HFFc6 (cell line): ENCODE measurements at places on chromosomes 7 and 10.

DNA sequence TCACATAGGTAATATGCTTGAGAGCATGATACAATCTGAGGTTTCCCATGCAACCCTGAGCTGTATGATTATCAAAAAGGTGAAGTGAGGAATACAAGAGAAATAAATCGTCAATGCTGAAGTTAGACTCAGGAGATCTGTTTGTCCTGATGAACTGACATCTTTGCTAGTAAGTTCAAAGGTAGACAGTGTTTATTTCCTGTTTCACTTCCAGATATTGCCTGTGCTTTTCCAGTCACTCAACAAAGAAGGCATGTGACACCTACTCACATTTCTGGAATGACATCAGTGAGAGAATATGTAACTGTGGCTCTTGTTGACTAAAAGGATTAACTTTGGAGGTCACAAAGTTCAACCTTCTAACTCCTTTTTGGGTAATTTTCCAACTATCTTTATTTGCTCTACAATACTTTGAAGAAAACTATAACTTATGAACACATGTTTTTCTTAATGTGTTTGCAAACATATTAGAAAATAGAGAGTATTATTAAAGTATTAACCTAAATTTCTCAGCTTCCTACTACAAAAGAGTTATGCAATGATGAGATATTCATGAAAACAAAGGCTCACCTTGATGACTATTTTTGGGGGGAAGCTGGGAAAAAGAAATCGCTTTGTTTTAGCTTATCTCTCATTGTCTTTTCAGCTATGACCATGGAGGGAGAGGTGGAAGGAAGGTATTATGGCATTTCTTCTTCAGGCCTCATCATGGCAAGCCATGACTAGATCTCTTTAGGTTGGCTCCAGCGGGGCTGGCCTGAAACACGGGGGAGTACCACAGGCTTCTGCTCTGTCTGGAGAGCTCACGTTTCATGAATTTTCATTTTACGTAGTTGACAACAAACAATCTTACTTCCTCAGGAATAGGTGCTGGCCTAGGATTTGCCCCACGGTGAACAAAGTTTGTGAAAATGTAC lies 214.7 kb upstream of the SLC26A5 start:
- DNase-seq: peak; percentile 44

GRCh38 chr7:96548664-96549063 lies 161.0 kb downstream of the SEM1 start:
- DNase-seq: no peak

GRCh38 chr7:95220328-95220727 lies 104.0 kb downstream of the PON1 start:
- no peak for DNase-seq

DNA sequence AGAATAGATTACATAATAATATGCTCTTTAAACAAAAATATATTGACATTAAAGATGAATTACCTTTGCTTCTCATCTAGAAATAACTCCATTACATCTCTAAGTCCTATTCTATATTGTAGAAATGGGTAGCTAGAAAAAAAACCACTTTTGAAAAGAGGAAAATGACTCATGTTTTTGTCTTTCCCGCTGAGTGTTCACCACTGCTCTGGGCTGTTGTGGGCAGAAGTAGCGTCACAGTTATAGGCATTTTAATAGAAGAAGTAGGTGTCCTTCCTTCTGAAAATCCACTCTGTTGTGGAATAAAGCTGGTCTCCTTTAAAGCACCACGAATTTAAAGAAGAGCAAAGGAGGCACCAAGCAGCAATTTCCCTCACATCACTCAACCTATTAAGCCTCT lies 117.6 kb upstream of the NFE2L3 start:
- DNase-seq: no peak

DNA sequence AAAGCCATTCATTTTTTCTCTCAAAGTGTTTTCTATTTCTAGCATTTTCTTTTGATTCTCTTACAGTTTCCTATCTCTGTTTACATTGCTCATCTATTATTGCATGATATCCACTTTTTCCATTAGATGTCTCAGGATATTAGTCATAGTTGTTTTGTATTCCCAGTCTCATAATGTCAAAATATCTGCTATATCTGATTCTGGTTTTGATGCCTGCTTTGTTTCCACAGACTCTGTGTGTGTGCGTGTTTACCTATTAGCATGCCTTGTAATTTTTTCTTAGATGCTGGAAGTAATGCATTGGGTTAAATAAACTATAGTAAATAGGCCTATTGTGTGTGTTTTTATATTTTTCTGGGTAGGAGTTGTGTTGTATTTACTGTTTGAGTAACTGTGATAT lies 1126.3 kb downstream of the SORCS1 start:
- DNase-seq: no peak

DNA sequence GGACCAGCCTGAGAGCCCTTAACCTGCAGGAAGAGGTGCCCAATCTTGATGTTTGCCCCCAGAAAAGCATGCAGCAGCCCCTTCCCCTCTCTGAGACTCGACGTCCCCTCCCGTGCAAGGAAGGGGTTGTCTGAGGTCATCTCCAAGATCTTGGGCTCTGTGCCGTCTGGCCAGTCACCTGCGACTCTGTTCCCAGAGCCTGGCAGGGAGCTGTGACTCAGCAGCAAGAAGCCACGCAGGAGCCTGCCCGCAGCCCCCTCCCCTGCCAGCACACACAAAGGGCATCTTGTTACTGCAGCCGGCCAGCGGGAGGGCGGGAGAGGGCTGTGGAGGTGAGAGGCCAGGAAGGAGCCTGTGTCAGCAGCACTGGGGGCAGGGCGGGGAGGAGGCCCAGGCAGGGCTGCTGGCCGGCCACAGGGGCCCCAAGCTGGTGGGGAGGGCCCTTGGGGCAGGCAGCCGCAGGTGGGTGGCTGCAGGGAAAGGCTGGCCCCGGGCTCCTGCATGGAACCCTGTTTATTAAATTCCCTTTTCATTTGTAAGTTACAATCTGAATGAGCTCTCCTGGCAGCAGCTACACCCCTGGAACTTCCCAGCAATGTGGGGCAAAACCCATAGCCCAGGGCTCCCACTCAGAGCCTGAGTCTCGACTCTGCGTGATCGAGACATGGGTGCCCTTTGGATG lies 103.7 kb upstream of the ZMIZ1 start:
- peak; percentile 37 for DNase-seq

GRCh38 chr7:23349484-23350157 lies 50.5 kb downstream of the MALSU1 start:
- peak; percentile 88 for DNase-seq

DNA sequence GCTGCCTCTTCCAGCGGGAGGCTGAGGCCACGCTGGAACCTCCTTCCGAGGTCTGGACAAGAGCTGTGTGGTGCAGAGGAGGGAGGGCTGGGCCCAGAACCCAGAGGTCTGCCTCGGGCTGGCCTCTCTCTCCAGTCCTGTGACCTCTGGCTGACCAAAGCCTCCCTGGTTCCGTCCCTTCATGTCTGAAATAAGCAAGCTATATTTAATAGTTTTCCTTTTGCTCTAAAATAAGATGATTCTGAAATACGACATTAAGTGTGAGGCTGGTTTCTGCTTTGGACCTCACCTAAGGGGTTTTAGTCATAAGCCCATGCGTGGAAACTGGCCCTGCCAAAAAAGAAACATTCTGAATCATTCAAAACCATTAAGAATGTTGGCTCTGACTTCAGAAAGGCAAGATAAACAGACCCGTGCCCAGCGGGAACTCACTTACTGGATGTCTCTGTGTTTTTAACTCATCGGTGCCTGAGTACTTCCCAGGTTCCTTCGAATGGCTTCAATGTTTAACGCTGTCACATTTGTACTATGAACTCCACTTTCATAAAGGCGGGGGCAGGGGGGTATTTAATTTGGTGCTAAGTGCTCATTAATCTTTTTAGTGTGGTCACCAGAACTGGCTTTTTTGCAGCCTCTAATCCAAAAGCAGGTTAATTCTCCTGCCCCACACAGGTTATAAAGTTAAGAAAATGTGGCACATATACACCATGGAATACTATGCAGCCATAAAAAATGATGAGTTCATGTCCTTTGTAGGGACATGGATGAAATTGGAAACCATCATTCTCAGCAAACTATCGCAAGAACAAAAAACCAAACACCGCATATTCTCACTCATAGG lies 157.5 kb upstream of the KLF14 start:
- DNase-seq: peak; percentile 95

DNA sequence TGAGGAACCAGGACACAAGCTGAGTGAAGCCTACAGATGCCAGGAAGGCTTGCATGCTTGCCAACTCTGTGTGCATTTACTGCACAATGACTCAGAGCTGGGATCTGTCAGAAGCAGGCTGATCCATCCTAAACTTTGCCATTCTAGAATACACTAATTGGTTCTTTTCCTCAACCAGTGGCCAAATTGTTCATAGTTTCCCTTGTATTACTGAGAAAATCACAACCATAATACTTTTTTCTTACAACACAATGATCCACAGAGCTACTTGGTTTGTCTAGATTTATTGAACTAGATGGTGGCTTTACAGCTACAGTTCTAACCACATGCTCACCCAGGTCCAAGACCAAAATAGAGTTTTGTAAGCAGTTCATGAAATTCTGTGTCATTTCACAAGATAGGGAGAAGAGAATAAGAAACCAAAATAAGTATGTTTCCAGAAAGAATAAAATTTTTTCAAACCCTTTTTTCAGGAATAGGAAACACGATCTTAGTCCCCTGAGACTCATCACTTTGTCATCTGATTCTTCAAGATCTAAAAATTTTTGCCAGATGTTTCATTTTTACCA lies 21.0 kb upstream of the LRRC17 start:
- peak; percentile 87 for DNase-seq

- DNase-seq: no peak
Observed at GRCh38 chr7:84611391-84611790, 416.8 kb upstream of the SEMA3A start.

DNA sequence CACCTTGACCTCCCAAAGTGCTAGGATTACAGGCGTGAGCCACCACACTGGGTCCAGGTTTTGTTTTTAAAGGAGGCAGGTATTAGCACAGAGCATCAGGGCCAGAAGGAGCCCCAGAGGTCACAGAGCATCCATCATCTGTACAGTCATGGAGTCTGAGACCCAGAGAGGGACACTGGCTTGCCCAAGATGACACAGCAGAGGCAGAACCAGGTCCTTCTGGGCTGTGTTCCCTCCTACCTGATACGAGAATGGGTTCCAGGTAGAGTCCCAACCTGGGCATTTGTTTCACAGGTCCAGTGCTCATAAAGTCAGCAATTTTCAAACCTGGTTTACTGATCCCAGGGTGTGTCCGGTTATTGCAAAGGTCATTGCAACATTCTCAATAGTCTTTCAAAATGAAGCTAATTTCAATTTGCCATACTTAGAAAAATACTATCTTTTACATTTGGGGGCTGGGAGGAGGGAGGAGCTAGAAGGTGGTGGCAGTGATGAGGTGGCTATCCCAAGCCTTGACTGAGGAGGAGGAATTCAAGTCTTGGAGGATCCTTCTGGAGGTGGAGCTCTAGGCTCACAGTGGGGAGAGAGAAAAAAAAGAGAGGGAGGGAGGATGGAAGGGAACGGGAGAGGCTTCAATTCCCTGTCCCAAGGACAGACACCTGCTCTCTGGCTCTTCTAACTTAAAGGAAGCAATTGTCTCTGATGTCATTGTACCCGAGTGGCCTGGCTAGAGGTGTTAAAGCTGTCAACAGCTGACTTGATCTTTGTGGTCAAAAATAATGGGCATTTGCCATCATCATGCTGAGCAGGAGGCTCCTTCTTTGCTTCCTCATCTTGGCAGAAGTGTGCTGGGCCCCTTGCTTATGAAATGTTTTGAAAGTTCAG lies 8.1 kb downstream of the MXI1 start:
- DNase-seq: no peak

- DNase-seq: no peak
Observed at GRCh38 chr10:104563548-104563947, 77.5 kb upstream of the SORCS3 start.

- no peak for DNase-seq
Observed at GRCh38 chr10:42982891-42983506, 93.9 kb upstream of the RET start.

DNA sequence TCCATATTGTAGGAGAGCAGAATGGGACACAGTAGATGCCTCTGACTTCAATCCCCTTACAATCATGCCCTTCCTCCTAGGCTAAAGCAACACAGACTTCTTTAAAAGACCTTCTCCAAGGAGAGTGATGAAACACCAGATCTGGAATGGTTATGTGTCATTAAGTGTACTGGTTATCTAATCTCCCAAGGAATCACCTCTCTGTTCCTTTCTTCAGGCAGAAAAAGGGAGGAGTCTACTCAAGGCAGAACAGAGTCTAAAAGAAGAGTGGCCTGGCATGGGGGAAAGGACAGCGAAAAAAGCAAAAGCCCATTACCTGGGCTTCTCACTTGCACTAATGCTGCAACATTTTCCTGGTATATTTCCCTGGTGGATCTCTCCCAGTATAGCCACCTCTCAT lies 2.9 kb downstream of the ELMO1 start:
- DNase-seq: no peak

- no peak for DNase-seq
Observed at GRCh38 chr10:102769375-102770107, 25.8 kb downstream of the WBP1L start.

DNA sequence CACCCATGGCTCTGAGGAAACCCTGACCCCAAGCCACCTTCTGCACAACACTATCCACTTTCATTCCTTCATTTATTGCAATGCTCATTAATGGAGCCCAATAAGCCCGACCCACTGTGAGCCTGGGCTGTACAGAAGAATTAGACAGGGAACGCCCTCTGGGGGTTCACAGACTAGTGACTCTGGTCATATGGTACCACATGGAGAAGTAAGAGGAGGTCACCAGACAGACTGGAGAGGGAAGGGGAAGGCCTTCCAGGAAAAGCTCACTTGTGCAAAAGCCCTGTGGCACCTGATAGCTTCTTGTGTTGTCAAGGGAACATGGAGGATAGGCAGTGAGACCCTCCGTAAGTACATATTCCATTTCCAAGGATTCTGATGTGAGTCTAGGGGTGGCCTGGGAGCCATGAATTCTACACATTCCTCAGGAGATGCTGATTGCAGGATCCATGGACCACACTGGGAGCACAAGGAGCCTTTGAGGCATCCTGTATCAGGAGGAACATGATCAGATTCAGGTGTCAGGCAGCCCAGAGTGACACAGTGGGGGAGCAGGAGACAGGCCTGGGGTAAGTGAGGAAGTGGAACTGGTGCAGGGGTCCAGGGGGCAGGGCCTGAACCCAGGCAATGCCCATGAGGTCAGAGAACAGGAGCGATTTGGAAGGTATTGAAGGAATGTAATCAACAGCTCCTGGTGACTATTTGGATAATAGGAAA lies 19.9 kb downstream of the TMEM72 start:
- no peak for DNase-seq

GRCh38 chr10:71379118-71379766 lies 17.5 kb upstream of the CDH23 start:
- no peak for DNase-seq

DNA sequence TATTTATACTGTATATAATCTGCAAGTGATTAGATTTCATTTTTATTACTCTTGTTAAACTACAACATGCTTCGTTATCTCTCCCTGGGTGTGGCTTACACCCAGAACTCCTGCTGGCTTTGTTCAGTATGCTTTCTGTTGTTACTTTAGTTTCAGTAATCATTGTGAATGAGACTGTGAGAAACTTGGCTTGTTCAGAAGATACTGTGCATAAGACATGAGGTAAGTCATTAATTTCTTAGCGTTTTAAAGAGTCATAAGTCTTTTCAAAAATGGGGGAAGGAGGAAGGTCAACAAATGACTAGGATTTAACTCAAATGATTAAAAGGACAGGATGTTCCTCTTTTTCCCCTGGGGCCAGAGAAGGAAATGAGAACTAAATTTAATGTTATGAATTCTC lies 11.6 kb upstream of the ADD3 start:
- DNase-seq: no peak
